H7 (cell line): ENCODE measurements at places on chromosomes 5 and 9.

DNA sequence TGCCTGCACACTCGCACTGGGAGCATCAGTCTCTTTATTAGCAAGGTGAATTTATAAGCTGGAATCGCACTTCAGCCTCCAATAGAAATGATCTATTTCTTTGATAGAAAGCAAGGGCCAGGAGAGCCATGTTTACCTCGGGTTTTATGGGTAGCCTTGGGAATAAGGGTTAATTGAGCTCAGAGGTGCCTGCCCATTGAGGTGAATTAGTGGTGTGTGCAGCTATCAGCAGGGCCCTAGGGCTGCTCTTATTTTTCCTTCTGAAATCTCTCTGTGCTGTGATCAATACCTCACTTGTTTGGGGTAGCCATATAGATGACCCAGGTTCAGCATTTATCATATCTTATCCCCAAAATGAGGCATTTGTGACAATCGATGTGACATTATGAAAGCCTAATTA is 297.8 kb downstream of the EBF1 start:
- no peak for DNase-seq

DNA sequence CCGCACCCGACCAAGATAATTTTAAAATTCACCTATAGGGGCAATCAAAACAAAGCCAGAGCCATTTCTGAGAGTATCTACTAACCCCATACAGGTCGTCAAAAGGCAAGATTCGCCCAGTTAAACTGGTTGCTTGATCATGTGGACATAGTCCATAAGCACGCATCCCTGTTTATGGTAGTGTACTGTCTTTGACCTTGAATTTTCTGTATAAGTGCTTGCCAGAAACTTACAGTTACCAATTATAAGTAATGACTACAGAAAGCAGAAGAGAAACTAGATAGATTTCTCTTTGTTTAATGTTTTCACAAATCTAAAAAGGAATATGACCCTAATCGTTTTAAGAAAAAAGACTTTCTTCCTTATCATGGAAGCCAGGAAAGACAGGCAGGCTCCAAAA is 25.6 kb downstream of the SLC31A1 start:
- no peak for DNase-seq

DNA sequence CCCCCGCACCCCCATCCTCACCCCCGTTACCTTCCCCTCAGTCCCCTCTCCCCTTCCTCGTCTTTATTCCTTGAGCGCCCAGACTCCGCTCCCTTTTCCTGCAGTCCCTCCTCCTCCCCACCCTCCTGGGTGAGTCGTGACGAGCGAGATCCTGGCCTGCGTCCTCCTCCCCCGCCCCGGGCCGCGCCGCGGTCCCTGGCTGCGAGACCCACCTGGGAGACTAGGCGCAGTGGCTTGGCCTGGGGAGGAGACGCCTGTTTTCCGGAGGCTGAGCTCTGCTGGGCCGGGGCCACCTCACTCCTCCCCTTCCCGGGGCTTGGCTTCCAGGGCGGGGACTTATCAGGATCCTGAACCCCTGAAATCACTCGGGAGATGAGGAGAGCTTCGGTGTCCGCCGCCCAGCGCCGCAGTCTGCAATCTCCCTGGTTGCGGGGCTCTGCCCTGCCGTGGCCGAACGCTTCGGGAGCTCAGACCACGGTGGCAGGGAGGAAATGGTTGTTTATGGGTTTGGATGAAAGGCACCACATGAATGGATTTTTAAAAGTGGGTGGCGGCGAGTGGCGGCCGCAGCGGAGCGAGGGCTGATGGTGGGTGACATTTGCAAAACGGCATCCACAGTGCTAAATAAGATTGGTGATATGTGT is 984 bp downstream of the STXBP1 start:
- DNase-seq: peak; percentile 84

GRCh38 chr9:127316586-127317323 is 52.2 kb downstream of the GARNL3 start:
- DNase-seq: no peak

- peak; percentile 98 for DNase-seq
These were observed 26.3 kb downstream of the PTGES start for GRCh38 chr9:129726322-129727160.

- DNase-seq: peak; percentile 6
These were observed 909.3 kb upstream of the CDH10 start for GRCh38 chr5:25554077-25554476.

DNA sequence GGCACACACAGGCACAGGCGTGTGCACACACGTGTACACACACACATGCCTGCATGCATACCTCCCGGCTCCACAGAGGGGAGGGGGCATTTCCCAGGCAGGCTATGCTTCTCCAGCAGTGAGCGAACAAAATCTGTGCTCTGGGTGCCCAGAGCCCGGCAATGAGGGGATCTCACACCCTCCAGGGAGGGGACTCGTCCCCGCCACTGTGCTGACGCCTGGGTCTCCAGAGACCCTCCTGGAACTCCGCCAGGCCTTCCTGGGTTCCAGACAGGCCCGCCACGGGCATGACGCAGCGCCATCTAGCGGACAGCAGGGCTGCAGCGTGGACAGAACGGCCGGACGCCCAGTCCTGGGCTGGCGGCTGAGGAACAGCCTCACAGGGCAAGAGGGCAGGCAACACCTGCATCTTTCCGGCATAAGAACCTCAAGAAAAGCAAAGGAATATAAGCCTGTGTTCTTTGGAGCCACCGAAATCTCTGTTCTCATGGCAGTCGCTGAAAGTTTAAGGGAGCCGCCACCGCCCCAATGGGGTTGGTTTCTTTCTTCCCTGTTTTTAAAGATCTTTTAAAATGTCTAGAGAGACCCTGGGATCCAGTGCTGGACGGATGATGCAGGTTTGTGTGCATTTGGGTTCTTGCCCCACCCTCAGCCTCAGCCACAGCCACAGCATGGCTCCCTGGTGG is 135.6 kb upstream of the PPP1R26 start:
- peak; percentile 97 for DNase-seq

- DNase-seq: no peak
These were observed 156.2 kb upstream of the S1PR3 start for GRCh38 chr9:88835038-88835466.
